ENCODE measurements at places on chromosomes 6 and 20.

- DNase-seq: peak; percentile 42
These were observed 812 bp downstream of the MYMX start for GRCh38 chr6:44217332-44218143.

DNA sequence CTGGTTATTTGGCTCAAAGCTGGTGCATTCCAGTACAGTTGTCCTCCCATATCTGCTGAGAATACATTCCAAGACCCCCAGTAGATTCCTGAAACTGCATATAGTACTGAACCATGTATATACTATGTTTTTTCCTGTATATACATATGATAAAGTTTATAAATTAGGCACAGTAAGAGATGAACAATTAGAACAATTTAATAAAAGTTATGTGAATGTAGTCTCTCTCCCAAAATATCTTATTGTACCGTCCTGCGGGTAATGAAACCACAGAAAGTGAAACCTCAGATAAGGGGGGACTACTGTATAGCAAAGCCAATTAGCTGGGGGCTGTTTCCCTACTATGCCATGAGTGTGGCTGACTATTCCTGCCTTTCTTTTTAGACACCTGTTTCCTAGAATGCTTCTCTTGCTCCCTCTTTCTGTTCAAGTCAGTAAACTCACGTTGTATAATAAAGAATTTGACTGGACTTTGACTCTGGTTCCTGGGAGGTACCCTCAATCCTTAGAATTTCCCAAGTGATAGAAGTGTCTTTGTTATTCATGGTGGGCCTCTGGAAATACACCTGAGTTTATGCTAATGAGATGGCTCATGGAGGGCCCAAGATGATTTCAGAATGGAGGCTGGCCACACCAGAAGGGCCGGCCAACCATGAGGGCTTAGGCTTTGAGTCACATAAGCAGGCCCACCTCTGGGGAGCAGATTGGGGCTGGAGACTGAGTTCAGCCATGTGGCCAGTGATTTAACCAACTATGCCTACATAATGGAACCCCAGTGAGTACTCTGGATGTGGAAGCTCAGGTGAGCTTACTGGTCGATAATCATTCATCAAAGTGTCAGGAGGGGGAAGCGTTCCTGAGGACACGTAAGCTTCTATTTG lies 689 bp upstream of the BLOC1S5 start:
- DNase-seq: no peak

DNA sequence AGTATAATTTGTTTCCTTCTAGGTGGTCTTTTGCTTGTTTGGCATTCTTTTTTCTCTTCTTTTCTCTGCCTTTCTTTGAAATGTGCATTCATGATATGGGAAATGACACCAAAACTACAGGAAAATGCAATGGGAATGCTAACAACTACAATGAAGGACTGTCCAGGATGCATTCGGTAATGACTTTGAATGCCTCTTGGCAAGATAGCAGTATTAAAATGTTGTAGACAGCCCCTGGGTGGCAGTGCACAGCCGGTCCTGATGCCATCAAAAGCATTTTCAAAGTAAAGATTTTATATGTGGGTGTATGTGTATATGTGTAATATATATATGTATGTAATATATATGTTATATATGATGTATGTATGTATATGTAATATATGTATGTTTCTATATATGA lies 218.8 kb upstream of the MMS22L start:
- no peak for DNase-seq

DNA sequence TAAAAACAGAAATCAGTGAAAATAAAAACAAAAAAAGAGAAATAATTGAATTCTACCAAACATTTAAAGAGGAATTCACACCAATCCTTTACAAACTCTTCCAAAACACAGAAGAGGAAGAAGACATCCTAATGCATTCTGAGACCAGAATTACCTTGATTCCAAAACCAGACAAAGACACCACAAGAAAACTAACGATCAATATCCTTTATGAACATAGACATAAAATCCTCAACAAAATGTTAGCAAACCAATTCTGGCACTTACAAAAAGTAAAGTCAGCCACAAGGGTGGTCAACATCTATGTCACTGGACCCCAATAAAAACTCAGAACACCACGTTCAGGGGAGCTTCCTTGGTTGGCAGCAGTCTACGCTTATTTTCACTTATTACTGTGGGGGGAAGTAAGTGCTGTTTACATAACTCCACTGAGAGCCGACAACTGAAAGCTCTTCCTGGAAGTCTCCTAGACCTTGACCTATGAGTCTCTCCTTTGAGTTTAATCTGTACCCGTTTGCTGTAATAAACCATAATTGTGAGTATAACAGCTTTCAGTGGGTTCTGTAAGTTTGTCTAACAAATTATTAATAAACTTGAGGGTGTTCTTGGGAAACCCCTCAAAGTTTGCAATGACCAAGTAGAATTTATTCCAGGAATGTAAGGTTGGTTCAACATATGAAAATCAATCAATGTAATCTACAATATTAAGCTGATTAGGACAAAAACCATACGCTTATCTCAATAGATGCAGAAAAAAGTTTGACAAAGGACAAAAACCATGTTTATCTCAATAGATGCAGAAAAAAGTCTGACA lies 24.5 kb downstream of the GZF1 start:
- no peak for DNase-seq

GRCh38 chr6:131861381-131861780 lies 53.6 kb downstream of the ENPP1 start:
- no peak for DNase-seq

DNA sequence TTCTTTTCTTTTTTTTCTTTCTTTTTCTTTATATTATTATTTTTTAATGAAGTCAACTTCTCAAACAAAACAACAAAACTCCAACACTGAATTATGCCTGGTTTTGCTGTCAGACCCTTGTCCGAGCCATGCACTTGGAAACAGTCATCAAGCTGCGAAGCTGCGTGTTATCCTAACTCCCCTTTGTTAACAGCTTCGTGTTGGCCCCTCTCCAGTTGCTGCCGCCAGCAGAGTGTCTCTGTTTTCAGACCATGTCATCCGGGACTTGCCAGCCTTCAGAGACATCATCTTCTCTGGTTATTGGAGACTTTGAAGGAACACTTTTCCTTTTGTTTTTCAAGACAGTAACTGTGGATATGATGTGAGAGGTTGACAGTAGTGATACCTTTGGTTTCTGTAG lies 83.1 kb downstream of the TRMT11 start:
- DNase-seq: no peak

DNA sequence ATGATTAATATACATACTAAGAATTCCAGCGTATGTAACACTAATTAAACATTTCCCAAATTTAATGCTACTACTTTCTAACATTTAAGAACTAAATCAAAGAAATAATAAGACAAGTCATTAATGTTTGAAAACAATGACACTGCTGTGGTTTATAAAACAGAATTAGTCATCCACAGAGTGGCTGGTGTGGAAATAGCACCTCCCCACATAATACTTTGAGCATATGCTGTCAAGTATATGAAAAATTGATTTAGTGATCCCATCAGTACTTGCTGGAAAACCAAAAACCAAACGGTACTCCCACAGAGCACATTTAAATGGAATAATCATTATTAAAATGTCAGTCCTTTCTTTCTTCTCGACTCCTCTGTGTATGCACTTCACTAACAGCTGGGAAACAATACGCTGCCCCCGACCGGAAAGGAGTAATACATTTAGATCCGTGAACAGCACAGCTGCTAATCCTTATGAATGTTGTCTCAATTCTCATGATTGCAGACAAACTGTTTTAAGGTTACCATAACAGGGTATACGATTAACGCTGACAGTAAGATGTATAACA lies 78.4 kb downstream of the PREP start:
- no peak for DNase-seq

DNA sequence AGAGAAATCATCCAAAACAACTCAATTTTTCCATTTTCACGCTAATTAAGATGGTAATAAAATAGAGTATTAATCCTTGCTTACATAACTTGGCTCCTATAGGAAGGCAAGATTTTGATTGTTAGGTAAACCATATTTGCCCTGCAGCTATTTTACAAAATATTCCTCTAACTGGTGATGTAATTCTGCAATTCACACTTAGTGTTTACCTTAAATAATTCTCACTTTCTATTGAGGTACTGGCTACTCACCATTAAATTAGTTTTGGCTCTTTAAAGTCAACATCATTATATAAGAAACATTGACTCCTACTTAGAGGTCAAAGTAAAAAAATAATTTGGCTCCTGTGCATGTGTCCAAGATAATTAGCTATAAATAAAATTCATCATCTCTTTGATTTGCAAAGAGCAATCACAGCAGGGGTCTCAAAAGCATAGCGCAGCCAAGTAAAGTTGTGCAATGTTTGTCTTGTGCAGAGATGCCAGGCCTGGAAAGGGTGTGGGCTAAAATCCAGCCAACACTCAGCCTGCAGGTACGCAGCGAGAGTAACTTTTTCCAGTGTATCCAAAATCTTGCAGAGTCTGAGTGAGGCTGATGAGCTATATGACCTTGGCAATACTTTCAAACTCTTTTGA lies 501.2 kb downstream of the MMUT start:
- no peak for DNase-seq

DNA sequence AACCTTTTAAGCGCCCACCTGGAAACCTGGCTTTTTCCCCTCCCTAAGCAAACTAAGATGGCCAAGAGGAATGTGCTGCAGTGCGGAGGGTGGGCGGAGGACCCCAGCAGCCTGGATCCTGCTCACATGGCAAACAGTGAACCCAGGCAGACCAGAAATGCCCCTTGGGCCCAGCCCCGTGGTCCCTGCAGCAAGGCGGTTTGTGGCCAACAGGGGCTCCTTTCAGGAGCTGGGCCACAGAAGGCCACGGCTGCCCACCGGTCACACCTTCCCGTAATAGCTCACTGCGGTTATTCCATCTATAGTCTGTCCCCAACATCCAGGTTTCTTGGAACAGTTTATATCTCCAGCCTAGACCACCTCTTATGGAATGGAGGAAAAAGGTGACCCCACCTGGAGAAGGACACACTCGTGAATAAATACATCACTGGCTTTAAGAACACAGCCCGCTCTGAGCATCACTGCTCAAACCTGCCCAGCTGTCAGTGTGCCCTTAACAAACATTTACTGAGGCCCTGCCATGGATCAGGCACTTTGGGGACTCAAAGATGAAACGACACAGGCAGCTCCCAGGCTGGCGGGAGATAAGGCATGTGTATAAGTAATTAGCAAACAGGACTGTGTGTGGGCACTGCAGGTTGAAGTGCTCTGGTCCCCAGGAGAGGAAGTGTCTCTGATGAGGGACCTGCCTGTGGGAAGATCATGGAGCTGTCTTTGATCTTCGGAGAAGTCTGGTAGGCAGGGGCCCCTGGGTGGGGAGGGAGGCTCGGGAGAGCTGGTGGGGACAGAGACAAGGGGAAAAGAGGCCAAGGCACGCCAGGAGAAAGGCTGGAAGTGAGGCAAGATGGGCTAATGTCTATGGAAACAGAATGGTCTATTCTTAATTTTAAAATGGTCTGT lies 3.2 kb upstream of the TUBB1 start:
- DNase-seq: no peak

GRCh38 chr6:74609871-74610270 lies 596.0 kb downstream of the COL12A1 start:
- DNase-seq: no peak

DNA sequence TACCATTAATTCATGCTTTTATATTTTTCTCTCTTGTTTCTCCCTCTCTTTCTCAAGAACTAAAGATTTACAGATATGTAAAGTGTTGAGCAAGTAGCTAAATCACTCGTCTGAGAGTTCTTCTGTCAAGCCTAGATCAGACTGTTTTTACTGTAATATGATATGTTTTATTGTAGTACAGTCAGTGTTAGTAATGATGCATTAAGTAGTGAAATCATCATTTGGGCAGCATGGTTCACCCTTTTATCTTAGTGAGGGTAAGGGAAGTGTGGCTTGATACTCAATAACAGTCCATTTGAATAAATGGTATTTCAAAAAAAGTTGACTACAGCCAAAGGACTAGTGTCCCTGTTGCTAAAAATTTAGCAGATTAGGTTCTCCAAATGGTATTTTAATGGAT lies 9.2 kb downstream of the CYB5R4 start:
- no peak for DNase-seq

GRCh38 chr6:1901556-1901955 lies 291.8 kb downstream of the FOXC1 start:
- DNase-seq: no peak

GRCh38 chr6:121666814-121667213 lies 231.4 kb downstream of the GJA1 start:
- no peak for DNase-seq

DNA sequence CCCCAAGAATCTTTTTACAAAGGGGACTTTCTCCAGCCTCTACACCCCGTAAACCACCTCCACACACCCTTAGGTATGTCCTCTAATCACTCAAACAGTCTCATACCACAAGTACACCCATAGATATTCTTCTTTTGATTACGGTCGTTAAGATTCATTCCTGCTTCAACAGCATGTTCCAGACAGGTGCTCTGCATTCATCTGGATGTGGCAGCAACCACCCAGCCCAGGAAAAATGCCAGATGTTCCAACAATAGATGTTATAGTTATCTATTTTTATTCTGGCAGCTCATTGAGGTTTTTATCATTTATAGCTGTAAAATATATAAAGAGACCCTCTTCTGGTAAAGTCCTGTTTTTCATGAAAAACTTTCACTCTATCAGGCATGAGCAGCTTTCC lies 60.7 kb downstream of the SIM1 start:
- DNase-seq: no peak

- DNase-seq: no peak
These were observed 87.5 kb downstream of the MEI4 start for GRCh38 chr6:77740380-77740779.

- no peak for DNase-seq
These were observed 30.7 kb downstream of the PNLDC1 start for GRCh38 chr6:159830501-159831372.

GRCh38 chr6:37647765-37648085 lies 50.0 kb downstream of the MDGA1 start:
- no peak for DNase-seq

DNA sequence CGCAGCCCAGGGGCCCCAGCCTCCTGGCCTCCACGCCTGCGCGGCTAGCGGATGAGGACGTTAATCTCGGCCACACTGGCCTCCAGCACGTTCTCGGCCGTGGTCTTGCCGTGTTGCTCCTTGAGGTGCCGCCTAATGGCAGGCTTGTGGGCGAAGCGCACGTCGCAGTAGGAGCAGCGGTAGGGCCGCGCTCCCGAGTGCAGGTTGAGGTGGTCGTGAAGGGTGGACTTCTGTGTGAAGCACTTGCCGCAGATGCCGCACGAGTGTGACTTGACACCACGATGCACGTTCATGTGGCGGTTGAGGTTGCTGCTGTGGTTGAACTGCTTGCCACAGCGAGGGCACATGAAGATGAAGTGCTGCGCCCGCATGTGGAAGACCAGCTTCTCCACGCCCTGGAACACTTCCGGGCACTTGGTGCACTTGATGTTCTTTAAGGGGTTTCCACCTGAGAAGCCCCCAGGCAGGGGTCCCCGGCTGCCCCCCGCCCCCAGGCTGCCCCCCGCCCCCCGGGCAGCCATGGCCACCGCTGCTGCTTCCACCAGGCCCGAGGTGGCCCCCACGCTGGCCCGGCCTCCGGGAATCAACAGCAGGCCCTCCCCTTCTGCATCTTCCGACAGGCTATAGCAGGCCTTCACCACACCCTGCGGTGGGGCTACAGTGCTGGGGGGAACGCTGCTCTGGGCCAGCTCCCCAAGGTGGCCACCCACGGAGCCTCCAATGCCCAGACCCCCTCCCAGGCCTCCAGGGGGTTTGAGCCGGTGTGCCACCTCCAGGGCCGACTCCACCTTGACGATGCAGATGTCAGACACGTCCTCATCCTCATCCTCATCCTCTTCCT lies 1.8 kb downstream of the ZBTB12 start:
- no peak for DNase-seq

All from transverse colon (tissue), 4 donors.